H1 (cell line): ENCODE measurements at places on chromosomes 2 and 18. TPM values are rescaled to one million over a fixed set of nuclear protein-coding genes. Genes with fewer than 3 reads are reported as not detected.
A peak's percentile ranks its signal among the peaks of the same experiment; 100 is the strongest.

DNA sequence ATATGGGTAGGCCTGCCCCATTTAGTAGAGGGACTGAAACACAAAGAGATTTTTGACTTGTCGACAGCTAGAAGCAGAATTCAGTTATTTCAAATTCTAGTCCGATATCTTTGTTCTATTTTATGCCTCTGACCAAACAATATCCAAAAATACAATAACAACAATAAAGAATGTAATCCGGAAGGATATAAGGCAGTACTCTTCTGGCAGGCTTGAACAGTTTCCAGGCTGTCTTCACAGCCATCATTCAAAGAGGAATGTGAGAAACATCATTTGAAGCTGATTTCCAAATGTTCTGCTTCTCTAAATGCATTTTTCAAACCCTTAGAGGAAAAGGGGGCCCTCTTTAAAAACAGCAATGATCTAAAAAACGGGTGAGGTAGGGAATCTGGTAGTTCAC lies 36.7 kb upstream of the SPTBN1 start:
- DNase-seq = no peak

DNA sequence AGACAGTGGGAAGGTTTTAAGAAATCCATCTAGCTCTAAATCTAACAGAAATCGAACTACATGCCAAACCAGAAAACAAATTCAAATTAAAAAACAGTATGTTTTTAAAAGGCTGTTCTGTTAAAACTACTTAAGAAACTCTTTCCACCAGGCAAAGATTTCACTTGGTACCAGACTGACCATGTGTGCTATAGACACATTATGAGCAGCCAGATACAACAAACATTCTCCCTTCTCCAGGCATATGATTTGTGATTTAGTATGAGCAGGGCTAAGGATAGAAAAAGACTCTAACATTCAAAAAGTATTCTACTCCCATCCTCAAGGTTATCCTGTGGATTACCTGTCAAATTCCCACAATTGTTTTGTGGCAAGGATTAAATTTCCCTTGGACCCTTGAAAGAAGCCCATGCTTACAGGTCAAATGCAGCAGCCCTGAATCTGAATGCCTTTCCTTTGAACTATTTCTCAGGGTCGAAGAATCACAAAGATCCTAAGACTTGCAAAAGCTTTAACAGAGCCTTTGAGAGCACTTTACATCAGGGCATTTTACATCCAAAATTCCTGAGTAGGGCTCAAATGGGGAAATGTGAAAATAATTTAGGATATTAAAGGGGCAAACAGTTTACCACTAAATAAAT lies 42.5 kb upstream of the TTC32 start:
- no peak for DNase-seq

TXNDC2 gene
- 0.11 TPM in 1 of 2 replicates, not detected in the other for polyA plus RNA-seq

GRCh38 chr2:111122631-111123421 lies 2.1 kb downstream of the BCL2L11 start:
- DNase-seq = no peak

DNA sequence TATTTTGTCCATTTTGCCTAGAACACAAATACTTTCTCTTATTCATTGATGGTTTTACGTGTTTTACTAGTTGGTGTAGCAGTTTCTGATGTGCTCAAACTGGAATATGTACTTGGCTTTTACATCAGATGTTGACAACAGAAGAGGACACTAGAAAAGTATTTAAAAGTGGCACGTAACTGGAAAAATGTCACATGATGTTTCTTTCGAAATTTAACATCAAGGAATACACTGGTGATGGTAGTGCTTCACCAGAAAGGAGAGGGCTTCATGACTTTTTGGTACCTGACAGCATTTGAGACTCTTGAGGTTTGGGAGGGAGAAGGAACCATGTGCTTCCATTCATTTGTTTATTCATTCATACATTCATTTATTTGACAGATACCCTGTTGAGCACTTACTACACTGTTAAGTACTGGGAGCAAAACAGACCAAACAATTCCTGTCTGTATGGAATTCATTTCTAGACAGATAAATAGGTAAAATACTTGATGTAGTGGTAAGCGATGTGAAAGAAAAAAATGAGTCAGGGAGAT lies 1.5 kb downstream of the GIGYF2 start:
- no peak for DNase-seq

GRCh38 chr2:177806025-177806424 lies 266.6 kb downstream of the PDE11A start:
- no peak for DNase-seq

DNA sequence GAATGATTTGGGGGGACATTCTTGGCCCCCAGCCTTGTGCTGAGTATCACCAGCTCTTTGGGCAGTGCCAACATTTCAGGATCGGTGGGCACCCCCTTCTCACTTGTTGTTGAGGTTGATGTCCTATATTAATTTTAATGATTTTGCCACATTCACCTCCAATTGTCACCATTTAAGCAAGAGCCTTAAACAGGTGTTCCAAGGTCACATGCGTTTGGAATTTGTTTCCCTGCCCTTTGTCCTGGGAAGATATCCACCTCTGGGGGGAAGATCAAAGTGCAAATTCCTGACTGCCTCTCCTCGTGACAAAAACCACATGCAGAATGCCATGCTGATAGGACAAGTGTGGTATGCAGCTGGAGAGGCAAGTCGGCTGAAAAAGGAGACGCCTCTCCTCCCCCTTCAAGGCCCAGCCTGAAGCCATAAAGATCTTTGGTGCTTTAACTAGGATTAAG lies 72.5 kb upstream of the ID2 start:
- no peak for DNase-seq

NXPH2 gene
- 1.8 and 1.9 TPM in 2 replicates for polyA plus RNA-seq

- DNase-seq = peak; percentile 52
These were observed 11.2 kb upstream of the CXXC1 start for GRCh38 chr18:50298443-50299284.

DNA sequence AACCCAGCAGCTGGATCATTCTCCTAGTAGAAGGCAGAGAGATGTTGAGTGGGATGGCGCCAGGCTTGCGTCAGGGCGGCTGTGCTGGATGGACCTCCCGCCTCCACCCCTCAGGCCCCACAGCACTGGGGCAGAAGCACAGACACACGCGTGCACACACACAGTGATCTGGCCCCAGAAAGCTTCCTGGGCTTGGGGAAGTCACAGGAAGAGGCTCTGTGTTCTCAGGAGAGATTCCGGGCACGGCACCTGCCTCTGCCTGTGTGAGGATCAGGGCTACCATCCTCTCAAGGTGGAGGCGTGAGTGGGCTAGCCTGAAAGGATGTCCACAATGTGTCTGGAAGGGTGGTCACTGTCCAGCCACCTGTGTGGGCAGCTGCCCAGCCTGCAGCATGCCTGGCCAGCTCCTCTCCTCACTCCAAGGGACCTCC lies 229.8 kb upstream of the HS6ST1 start:
- DNase-seq = no peak

- no peak for DNase-seq
These were observed 296.6 kb upstream of the CRIM1 start for GRCh38 chr2:36058953-36059352.

DNA sequence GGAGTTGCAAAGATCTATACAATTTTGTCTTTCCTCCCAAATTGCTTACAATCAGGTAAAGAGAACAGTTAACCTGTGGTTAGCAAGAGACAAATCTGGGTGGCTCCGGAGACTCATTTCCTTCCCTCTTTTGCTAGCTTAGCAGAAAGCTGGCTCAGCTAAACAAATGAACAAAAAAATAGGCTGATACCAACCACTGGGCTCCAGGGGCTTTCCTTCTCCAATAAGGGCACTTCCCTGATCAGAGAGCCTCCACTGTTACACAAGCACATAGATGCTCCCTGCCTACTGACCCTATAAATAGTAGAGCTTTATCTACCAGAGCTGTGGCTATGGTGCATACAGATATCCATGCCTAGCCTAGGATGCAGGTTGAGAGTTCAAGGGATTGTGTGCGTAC lies 90.1 kb upstream of the ARL5A start:
- DNase-seq = no peak

PRSS56 gene
- polyA plus RNA-seq = 0.03 and 0.11 TPM in 2 replicates

DNA sequence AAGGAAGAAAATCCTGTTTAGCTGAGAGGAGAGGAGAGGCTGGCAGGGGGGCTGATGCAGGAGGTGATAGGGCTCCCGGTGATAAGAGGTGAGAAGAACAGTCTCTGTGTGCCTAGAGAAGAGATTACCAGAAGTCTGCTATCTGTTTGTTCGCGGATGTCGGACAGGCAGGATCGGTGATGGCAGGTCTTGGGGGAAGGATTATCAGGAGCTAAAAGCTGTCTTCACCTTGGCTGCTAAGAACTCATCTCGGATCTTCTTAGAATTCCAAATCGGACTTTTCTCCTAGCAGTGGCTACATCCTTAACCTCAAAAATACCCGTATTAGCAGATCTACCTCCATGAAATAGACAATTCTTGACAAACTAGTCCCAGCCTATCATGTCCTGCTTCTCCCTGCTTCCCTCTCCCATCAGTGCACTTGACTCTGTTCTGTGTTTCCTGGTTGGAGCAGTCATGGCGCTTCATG lies 282.1 kb upstream of the TRIB2 start:
- no peak for DNase-seq

RNPEPL1 gene
- polyA plus RNA-seq = 9.0 and 13.5 TPM in 2 replicates

HDHD2 gene
- polyA plus RNA-seq = 11.1 and 16.7 TPM in 2 replicates

DNA sequence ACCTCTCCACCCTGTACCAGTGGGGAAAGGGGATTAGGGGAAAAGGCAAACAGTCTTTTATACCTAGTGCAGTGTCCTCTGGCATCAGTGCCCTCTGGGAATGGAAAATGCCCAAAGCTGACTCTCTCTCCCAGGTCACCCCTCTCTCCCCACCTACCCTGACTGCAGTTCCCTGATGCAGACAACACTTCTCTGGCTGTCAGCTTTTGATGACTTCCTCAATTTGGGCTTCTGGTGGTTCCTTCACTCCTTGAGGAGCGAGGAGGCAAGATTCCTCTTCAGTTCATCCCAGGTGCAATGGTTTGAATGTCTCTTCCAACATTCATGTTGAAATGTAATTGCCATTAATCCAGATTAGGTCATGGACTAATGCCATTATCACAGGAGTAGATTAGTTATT lies 19.7 kb upstream of the PPM1B start:
- no peak for DNase-seq

ROCK2 gene
- polyA plus RNA-seq = 1.7 and 2.7 TPM in 2 replicates

RAB12 gene
- polyA plus RNA-seq = 11.6 and 19.7 TPM in 2 replicates

GRCh38 chr2:204971206-204971907 lies 426.1 kb downstream of the PARD3B start:
- DNase-seq = no peak

DNA sequence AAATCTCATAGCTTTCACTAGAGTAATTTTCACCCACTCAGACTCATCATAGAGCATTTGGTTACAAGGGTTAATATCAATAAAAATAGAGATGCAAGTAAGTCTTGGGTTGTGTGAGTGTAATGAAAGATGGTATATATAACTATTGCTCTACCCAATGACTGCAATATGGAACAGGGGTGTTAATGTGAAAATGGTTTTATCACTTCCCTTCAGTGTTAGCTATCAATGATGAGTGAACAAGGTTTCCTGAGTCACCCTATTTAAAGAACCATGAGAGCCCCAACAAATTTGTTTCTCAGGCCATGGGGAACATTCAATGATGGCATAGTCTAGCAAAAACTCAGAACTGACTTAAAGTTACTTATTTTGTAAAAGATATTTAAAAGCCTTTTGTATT lies 1133.6 kb upstream of the ZEB2 start:
- no peak for DNase-seq

RAB6C gene
- 0.03 TPM in 1 of 2 replicates, not detected in the other for polyA plus RNA-seq

MALL gene
- polyA plus RNA-seq = 7.9 and 8.0 TPM in 2 replicates
